ENCODE measurements at places on chromosomes 7 and 10.

DNA sequence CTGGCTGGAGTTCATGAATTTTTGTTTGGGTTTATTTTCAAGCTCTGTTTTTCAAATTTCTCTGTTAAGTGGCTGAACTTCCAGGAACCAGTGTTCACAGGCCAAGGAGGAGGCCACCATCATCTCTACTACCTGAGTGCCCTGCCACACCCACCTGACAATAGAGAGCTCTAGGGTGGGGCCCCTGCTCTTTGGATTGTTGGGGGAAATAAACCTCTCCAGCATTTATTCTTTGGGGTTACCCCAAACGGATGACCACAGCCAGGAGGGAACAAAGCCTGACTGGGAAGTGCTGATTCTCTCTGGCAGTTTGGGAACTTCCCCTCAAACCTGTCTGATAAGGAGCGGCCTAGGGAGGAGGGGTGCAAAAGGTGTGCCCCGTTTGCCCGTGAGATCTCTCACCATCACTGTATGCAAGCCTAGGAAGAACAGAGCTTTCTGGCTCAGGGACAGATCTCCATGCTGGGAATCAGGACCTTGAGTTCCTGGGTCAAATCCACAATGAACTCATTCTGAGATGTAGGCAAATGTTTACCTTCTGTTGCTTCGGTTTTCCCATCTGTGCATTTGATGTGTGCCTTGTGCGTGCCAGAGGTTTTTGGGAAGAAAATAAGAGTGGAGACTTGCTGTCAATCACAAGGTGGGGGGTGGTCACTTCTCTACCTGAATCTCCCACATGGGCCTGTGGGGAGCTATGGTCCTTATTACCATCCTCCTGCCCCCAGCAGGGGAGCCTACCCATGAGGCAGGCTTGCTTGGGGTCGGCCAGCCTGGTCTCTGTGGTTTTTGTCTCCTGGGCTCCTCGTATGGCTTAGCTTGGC lies 27.7 kb upstream of the PDCD4 start:
- no peak for DNase-seq

GRCh38 chr7:149348758-149349369 lies 86.9 kb downstream of the ZNF783 start:
- no peak for DNase-seq

GRCh38 chr10:78972160-78972946 lies 96.4 kb upstream of the ZMIZ1 start:
- no peak for DNase-seq

DNA sequence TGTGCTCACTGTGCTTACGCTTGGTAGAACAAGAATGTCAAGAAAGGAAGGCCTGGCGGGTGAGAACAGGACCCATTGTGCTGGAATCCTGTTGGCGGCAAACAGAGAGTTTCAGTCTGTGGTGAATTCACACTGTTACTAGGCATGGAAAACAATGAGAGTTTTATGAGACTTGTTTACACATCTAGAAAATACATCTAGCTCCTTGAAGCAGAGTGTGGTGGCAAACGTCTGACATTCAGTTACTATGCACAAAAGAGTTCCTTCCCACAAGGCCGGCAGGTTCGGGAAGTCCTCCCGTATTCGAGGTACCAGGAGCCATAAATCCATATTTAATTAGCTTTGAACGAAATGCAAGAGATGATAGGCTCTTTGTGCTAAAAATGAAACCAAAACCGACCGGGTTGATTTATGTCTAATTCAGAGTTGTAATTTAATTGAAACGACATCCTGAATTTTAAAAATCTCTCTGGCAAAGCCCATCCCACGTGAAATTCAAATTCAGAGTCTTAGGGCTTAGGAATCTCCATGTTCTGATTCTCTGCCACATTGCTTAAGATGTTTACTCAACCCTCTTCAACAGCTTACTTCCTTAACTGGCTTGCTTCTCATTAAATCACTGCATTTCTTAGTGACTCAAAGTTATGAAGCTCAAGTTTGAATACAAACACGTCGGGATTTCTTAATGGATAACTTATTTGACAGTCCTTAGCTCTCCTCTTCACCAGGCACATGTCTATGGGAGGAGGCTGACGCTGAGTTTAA lies 299.9 kb upstream of the PITRM1 start:
- DNase-seq = no peak

DNA sequence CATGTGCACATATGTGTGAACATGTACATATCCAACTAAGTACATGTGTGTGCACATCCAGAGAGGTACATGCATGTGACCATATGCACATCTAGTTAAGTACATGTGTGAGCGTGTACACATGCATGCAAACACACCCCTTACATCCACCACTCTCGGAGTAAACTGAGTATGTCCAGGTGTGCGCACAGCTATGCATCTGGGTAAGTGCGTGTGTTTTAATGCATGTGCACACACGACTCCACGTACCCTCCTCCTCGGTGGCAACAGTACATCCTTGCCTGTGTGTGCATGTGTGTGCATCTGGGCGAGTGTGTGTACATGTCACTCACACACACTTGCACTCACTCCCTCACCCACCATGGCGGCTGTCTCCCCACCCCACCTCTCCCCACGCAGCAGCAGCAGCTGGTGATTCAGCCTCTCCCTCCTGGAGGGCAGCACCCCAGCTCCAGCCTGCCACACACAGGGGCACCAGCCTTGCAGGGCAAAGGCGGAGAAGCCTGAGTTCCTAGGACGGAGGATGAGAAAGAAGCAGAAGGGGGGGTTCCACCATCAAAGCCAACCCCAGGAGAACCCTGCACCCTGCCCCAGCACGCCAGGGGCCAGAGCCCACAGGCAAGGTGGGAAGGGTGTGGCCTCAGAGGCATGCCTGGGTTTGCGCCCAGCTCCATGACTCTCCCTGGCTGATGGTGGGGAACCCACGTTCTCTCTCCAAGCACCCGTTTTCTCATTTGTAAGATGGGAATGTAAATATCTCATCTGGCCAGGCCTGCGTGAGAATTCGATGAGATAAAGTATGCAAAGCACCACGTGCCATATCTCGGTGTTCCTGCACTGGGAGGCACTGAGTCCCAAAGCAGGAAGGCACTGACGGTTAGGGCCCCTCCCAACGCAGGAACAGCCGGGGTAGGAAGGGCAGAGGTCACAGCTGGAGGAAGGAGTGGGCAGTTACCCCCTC lies 27.7 kb upstream of the DNAAF5 start:
- DNase-seq = no peak

- DNase-seq = no peak
These were observed 27.3 kb downstream of the PFKP start for GRCh38 chr10:3094609-3095036.
